ENCODE measurements at places on chromosomes 13 and 19.

- DNase-seq, result no peak
Observed at GRCh38 chr13:74306496-74306895, 172.3 kb upstream of the KLF12 start.

- no peak for DNase-seq
Observed at GRCh38 chr19:13077240-13077639, 25.4 kb downstream of the LYL1 start.

DNA sequence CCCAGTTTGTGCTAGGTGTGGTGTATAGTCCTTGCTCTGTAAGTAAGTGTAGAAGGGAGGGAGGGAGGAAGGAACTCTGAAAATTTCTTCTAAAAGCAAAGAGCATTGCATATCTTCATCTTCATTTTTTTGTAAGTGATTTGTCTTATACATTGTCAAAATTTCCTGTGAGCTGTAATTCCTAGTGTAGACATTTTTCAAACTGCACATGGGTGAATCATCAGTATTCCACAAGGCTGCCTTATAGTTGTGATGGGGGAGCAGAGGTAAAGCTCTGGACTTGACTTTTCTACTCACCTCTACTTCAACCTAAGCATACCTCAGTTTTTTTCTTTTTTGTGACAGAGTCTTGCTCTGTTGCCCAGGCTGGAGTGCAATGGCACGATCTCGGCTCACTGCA lies 86.9 kb downstream of the CDK8 start:
- DNase-seq, result no peak

GRCh38 chr13:42526804-42527203 lies 47.1 kb upstream of the TNFSF11 start:
- DNase-seq, result no peak

DNA sequence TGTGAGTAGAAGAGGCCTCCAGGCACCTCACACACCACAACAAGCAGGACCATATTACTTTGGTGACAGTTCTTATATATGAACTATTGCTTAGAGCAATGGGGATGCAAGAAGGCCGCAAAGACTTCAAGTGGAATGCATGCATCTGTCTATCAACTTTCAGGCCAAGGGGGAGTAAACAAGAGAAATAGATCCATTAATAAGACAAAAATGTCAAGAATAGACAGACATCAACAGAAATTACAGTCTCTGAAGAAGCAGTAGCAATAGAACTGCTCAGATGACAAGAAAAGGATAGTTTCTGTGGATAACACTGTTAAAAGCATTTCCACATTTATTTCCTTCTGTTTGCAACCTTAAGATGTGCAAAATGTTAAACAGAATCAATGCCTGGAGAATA lies 1057.7 kb downstream of the UQCRFS1 start:
- no peak for DNase-seq

GRCh38 chr19:21824679-21825078 lies 11.3 kb downstream of the ZNF43 start:
- DNase-seq, result no peak

DNA sequence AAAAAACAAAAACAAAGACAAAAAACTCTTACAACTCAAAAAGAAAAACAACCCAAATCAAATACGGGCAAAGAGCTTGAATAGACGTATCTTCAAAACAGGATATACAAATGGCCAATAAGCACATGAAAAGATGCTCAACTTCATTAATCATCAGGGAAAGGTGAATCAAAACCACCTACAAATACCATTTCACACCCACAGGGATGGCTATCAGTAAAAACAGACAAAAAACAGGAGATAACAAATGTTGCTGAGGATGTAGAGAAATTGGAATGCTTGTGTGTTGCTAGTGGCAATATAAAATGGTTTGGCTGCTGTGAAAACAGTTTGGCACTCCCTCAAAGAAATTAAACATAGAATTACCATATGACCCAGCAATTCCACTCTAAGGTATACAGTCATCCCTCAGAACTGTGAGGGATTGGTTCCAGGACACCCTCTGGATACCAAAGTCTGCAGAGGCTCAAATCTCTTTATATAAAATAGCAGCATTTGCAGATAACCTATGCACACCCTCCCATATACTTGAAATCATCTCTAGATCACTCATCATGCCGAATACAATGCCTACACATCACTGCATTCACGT lies 29.7 kb downstream of the MLLT1 start:
- DNase-seq, result no peak

- DNase-seq, result no peak
Observed at GRCh38 chr13:106628936-106629659, 61.2 kb upstream of the ARGLU1 start.

DNA sequence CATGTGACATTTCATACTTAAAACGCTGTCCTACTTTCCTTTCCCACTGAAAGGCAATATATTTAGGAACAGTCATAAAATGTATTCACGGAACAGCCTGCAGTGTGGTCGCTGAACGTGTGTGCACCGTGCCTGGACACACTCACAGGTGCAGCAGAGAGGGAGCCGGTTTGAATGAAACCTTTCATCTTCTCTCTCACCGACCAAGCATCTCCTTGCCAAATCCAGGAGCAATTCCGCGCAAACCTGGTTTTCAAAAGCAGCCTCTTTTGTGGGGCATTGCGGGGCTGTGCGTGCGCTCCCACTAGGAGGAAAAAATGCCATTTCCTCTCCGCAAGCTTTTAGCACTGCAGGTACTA lies 1.0 kb downstream of the DCLK1 start:
- DNase-seq, result no peak

DNA sequence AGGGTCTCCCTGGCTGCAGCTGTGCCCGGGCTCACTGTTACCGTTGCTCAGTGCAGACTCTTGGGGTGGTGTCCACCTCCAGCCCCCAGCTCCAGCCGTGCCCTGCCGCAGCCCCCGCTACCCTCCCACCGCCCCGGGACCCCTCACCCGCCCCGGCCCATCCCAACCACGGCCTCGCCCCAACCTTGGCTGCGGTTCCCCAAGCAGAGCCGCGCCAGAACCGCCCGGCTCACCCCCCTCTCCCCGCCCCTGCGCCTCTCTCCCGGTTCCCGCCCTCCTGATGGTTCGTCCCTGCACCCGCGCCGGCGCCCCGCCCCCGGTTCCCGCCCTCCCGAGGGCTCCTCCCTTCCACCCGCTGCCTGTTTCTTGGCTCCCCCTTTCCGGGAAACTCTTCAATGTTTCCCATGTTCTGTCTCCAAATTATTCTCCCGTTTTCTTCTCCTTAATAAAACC lies 40.3 kb downstream of the ANKRD10 start:
- no peak for DNase-seq

DNA sequence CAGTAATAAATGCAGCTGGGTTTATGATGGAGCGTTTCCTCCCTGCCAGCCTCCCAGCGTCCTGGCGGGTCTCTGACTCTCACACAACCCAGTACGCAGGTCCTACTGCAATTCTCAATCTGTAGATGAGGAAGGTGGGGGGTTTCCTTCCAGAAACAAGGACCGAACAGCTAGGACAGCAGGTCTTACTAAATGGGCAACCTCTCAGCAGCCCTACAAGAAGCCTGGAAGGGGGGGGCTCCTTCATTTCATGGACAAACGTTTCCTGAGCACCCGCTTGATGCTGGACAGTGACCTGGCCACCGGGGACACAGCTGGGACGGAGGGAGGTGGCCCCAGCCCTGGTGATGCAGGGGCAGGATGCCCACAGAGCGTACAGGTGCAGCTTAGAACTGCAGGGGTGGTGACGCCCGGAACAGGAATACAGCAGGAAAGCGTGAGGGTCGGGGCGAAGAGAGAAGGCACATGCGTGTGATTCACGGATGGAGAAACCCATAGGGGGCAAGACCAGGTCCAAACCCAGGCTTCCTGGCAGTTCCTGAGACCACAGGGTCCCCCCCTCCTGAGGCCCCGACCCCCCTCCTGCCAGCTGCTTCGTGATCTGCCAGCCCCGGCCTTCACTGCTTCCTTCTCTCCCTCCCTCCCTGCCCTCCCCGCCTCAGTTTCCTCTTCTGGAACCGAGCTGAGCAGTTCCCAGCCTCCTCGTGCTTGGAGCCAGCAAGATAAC lies 732 bp upstream of the C2CD4C start:
- DNase-seq, result no peak

DNA sequence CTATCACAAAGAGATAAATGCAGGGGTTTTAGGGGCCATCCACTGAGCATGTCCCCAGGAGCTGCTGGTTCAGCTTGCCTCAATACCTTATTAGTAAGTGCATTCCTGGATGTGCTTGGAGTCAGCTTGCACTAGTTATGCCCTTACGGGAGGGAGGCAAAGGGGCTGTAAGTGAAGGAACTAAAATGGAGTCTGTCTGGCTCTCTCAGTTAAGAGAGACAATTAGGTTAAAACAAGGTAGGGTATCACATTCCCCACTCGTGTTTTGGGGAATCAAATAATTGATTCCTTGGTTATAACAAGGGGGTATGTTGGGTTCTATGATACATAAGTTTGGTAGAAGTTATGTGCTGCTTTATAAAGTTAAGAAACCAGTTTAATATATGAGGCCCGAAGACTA lies 78.9 kb downstream of the ZNF100 start:
- no peak for DNase-seq

Data from stimulated activated CD8-positive, alpha-beta memory T cell treated with anti-CD3 and anti-CD28 coated beads, Interleukin-7, amount 100 ng/mL, for 1 hour (primary cell).